Muscle of leg (tissue), 16 donors: ENCODE measurements at places on chromosomes 16 and 17.
A peak's percentile ranks its signal among the peaks of the same experiment; 100 is the strongest.

DNA sequence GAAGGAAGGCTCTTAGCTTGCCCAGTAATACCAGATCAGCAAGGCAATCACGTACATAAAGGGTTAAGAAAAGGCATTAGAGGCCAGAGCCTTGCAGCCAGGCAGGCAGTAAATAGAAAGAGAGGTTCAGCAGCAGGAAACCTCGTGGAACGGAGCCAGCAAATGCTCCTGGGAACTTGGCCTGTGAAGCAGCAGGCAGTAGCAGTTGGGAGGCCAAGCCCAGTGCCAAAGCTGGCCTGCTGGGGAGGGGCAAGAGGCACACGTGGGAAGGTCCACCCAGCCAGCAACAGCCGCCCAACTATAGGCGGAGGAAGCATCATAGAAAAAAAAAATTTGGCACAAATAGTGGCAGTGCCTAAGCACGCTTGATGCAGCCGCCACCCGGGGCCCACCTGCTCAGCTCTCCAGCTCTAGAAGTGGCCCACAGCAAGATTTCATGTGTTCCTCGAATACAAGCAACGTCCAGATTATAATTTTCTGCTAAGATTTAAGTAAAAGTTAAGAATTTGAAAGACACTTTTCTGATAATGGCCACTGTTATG is 2339.5 kb downstream of the TP53TG3F start:
- DNase-seq: no peak

DNA sequence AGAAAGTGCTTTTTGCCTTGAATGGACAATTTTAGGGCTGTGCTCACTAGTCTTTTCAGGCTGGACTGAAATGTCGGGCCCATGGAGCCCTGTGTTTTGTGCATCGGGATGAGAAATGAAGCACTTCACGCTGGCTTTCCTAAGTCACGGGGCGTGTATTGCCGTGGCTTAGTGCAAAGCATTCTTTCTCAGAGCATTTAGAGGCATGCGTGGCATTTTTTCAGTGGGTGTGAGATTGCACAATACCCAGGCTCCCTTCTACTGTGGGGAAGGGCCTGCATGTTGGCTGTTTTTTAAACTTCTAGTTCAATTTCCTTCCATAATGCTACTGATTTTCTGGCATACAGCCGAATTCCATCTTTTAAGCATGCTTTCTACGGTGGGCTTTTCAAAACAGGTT is 12.6 kb upstream of the POLR3E start:
- DNase-seq: no peak

- no peak for DNase-seq
Observed at GRCh38 chr17:81519284-81520020, 6.9 kb upstream of the ACTG1 start.

- no peak for DNase-seq
Observed at GRCh38 chr17:42202696-42203095, 8.4 kb upstream of the GHDC start.

DNA sequence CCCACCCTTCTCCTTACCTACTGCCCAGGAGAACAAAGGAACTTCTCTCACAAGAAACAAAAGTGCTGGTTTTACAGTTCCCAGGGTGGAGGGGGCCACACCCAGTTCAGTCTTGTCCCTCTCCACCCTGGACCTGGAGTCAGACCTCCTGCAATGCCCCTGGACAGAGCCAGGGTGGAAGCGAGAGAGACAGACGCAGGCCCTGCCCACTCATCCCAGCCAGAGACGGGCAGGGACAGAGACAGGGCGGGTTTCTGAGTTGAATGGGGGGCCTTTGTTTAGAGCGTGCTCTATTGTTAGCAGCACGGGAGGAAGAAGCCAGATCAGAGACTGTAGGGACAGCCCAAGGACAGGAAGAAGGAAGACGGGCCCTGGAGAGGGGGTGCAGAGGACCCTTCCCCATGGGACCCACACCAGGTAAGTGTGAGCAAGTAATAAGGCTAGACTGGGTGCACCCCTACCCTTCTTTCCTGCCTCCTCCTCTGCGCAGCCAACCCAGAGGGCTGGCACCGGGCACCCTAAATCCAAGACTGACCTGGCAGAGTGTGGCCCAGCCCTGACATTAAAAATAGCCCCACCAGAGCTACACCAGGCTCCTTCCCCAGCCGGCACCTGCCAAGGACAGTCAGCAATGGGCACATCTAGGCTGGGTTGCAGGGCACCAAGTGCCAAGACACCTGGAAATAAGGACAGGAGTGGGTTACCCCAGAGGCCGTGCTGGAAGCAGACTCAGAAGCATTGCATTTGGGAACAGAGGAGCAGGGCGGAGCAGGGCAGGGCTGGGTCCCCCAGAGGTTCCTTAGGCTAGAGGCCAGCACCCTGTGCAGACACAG is 10.9 kb downstream of the JUP start:
- DNase-seq: no peak

- DNase-seq: no peak
Observed at GRCh38 chr16:15515992-15516391, 81.6 kb downstream of the BMERB1 start.

- DNase-seq: no peak
Observed at GRCh38 chr16:16996827-16997226, 473.9 kb downstream of the XYLT1 start.

DNA sequence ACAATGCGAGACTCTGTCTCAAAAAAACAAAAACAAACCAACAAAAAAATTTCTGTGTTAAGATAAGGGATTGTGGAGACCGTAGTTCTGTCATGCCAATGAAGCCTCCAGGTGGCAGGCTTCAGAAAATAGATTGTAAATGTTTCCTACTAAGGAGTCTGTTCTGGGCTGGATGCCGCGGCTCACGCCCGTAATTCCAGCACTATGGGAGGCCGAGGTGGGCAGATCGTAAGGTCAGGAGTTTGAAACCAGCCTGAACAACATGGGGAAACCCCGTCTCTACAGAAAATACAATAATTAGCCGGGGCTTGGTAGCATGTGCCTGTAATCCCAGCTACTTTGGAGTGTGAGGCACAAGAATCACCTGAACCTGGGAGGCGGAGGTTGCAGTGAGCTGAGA is 4.4 kb upstream of the SNX29 start:
- no peak for DNase-seq

GRCh38 chr17:65495122-65496055 is 66.1 kb downstream of the AXIN2 start:
- DNase-seq: no peak

- DNase-seq: no peak
Observed at GRCh38 chr17:81511554-81511803, 1.1 kb downstream of the ACTG1 start.

DNA sequence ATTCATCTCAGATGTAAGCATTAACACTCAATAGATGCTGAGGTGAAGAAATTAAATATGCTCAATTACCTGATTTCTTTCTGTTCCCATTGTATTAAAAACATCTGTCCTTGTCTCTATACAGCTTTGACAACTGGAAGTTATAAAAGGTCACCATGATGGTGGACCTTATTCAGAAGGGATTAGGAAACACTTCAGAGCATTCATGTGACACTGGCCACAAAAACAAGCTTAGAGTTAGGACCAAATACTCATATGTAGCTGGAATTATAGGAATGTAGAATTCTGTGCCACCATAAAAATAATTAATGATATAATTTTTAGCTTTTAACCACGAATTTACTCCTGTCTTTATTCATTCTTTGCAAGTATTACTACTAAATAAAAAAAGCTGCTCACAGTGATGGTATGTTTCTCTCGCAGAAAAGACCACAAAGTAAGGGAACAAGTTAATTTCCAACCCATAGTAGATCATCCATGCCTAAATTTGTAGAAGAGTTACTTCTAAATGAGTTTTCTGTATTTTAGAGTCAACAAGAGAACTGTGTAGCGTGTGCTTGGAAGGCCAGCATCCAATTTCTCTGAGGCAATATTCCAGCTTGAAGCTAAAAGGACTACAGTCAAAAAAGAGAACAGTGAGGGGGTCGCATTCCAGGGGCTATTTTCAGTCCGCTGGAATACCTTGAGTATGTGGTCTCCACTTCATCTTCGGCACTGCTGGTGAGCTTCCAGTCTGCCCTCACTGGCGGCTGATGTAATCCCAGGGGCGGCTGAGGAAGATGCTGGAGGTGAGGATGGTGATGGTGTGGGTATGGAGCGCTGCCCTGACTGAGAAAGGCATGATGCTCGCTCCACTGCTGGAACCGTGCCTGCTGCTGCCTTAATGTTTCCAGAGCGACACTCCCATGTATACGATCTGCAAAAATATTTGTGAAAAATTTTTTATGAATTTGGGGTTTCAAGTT is 63.7 kb downstream of the CACNG1 start:
- DNase-seq: peak; percentile 43

- DNase-seq: peak; percentile 18
Observed at GRCh38 chr16:6125483-6126259, 1028.1 kb upstream of the EEF2KMT start.

DNA sequence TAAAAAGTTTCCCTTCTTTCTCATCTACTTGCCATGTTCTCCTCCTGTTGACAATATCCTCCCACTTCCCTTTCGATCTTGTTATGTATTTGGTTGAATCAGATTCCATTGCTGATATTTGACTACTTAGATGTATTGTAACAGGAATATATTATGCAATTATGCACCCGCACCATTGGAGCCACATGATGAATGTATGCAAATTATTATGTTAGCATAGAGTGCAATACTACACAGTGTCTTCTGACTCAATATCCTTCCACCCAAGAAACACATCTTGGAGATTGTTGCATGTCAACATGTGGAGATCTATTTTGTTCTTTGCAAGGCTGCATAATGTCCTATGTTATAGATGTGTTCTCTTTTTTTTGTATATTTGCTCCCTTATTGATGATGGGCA is 219.2 kb upstream of the RBFOX1 start:
- no peak for DNase-seq

DNA sequence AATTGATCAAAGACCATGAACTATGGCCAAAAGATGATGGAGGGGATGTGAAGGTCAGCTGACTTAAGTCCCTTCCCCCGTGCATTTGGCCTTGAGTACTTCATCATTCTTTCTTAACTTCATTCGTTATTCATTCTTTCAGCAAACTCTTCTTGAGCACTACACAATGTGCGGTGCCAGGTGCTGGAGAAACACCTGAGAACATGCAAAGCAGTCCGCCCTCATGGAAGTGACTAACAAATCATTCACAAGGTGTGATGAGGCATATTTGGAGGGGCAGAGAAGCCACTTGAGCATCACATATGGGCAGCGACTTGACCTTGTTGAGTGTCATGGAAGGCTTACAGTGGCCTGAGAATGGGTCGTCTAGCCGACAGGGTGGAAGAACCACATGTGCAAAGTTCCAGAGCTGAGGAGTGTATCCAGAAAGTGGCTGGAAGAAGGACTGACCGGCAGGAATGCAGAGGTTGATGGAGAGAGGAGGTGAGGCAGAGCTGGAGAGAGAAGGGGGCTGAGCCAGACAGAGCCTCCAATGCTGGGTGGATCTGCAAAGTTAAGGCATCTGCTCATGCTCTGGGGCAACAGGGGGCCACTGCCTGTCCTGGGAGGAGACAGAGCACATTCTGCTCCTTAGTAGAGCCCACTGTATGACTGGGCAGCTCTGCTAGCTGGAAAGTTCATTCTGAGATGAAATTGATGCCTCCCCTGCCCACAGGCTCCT is 25.1 kb upstream of the EIF1 start:
- no peak for DNase-seq

DNA sequence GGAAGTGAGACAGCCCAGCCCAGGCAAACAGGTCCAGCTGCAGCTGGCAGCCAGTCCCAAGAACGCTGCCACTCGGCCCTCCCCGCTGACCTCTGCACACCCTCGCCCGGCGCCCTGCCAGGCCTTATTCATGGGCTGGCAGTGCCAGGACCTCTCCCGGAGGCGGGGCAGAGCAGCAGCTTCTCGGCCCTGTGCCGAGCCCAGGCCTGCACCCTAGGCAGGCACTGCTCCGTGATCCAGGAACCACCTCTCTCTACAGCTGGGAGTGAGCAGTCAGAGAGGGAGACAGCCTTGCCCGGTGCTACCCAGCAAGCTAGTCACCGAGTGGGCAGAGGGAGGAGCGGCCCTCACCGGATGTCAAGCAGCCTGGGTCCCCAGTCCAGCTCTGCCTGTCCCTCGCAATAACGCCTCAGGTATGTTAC is 79.9 kb upstream of the CBX4 start:
- peak; percentile 85 for DNase-seq

DNA sequence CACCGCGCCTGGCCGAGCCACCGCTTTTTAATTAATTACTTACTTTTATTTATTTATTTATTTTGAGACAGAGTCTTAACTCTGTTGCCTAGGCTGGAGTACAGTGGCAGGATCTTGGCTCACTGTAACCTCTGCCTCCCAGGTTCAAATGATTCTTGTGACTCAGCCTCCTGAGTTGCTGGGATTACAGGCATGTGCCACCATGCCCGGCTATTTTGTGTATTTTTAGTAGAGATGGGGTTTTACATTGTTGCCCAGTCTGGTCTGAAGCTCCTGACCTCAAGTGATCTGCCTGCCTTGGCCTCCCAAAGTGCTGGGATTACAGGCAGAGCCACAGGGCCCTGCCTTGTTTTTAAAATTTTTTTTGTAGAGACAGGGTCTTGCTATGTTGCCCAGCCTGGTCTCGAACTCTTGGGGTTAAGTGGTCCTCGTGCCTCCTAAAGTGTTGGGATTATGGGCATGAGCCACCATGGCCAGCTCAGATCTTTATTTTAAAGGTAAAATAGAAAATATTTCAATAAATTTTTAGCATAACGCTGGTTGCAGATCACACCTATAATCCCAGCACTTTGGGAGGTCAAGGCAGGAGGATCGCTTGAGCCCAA is 18.3 kb upstream of the NUDT16L1 start:
- DNase-seq: no peak

DNA sequence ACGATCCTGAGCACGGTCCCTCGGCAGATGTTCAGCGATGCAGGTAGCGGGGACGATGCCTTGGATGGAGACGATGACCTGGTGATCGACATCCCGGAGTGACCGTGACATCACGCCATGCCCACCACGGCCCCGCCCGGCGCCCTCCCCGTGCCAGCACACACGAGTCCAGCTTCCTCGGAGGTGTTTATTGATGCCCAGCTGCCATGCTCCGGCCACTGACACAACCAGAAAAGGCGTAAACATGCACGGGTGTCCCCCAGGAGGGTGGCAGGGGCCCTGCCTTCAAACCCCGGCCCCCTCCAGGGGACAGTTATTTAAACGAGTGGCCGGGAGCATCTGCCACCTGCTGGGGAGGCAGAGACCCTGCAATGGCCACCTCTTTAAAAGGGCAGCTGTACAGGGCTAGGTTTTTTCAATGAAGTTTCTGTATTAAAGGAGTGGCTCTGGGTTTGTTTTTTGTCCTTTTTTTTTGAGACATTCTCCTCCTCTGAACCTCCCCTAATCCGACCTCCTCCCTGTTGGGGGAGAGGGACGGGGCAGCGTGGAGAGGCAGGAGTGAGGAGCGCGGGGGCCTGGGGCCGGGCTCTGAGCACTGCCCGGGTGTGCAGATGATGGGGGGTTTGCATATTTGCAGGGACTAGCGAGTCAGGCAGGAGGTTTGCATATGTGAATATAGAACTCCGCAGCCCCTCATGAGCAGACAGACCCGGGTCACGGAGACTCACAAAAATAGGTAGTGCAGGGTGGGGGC is 5.3 kb downstream of the DOC2A start:
- DNase-seq: peak; percentile 48

GRCh38 chr17:57875290-57876022 is 25.6 kb upstream of the MRPS23 start:
- DNase-seq: peak; percentile 96

GRCh38 chr16:28879841-28880588 is 1.7 kb downstream of the ATP2A1 start:
- DNase-seq: peak; percentile 92
